Substantia nigra (tissue), 51 donors: ENCODE measurements at places on chromosomes 1 and 21.
A peak's percentile ranks its signal among the peaks of the same experiment; 100 is the strongest.

DNA sequence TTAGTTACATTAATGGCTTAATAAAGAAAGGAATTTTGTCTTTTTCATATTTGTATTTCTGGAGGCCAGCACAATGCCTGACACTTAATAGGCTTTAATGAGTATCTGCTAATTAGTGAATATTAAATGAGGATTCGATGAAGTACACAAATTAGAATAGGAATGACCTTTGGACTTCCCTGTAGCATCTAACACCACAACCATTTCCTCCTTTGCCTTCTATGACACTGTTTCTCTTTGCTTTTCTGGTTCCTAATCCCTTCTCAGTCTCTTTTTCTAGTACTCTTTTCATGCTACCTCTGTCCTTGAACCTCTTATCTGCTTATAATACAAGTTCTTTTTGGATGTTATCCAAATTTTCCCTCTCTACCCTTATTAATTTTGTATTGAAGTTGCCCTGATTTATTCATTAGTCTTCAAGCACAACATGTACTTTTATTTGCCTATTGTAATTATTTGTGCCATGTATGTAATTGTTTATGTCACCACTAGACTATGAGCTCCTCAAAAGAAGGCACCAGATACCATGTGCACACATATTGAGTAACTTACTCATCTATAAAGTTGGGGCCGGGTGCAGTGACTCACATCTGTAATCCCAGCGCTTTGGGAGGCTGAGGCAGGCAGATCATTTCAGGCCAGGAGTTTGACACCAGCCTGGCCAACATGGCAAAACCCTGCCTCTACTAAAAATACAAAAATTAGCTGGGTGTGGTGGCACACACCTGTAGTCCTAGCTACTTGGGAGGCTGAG is 23.8 kb downstream of the RPS27 start:
- DNase-seq: no peak

- no peak for DNase-seq
These were observed 82.4 kb downstream of the NPHS2 start for GRCh38 chr1:179493323-179493722.

DNA sequence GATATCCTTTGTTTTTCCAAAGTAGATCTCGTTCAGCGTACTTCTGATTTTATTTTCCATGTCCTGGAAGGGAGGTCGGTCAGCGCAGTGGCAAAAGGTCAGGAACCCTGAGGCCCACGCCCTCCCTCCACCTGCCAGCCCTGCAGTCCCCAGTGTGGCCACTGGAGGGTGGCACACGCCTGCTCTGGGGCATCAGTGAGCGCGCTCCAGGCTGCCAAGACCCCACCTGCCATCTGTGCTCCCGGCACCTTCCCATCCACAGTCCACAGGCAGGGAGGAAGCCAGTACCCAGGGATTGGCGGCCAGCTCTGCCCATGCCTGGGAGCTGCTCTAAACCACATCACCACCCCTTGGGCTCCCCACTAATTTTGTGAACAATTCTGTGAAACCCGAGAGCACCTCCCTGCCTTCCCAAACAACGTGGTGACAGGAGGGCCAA is 32.3 kb downstream of the SLC66A1 start:
- peak; percentile 23 for DNase-seq

DNA sequence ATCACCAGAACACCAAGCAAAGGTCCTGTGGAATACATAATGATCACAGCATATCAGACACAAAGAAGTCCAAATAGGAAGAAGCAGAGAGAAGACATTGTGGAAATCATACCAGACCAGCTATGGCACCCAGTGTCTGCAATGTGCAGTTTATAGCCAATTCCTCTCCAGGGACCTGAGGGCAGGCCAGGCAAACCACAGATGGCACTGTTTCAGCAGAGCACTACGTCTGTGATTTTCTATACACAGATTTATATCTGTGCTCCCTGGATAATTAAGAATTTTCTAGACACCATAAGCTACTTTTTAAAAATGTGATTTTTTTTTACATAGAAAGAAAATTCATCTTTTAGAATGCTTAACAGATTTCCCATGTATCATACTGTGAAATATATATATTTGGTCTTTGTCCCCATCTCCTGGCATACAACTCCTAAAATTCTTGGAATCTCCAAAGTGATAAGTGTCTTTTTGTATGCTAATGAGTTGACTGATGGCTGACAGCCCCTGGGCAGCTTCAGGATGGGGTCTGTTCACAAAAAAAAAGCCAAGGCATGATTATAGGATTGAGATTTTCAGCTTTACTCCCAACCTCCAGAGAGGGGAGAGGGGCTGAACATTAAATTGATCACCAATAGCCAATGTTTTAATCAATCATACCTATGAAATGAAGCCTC is 498.1 kb downstream of the SIPA1L2 start:
- no peak for DNase-seq

DNA sequence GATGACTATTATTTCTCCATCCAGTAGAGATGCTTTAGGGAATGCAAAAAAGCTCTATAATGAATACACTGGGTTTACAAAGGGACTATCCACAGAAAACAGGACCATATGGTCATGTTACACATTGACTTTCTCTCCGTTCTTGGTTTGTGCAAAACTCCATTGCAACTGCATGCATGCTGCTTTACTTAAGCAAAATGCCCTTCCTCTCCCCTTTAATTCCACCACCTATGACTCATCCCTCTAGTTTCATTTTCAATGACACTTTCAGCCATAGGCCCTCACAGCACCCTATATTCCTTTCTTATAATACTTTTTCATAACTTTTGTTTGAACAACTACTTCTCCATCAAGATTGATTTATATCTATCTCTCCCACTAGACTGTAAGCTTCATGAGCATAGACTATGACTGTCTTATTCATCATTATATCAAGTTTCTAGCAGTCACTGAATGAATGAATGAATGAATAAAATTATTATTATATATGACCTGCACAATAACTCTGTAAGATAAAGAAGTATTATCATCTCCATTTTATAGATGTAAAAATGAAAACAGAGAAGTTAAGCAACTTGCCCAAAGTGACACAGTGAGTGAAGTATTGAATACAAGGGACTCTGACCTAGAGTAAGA is 248.9 kb downstream of the PLPP3 start:
- DNase-seq: no peak

GRCh38 chr1:177969825-177970371 is at the start of gene SEC16B:
SEC16B (minus strand) TSS chr1:177970058; CDS start chr1:177967981, 2,077 bp downstream.
- DNase-seq: no peak

DNA sequence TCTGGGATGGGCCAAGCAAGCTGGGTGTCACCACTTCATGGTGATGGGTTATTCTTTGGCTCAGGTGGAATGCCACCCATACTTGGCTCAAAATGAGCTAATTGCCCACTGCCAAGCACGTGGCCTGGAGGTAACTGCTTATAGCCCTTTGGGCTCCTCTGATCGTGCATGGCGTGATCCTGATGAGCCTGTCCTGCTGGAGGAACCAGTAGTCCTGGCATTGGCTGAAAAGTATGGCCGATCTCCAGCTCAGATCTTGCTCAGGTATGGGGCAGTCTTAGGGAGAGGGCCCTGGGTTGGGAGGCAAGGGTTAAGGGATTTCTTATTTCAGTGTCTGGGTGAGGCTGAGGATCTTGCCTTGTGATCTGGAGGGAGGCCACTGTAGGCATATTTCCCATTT is 15.4 kb upstream of the NASP start:
- no peak for DNase-seq

- no peak for DNase-seq
These were observed 31.9 kb downstream of the PDC start for GRCh38 chr1:186429017-186429416.

GRCh38 chr21:42850463-42850862 is 28.9 kb downstream of the WDR4 start:
- DNase-seq: no peak
